Muscle of back (tissue), 13 donors: ENCODE measurements at places on chromosomes 16 and 17.

GRCh38 chr17:7558544-7559319 lies at the start of gene TNFSF13:
TSS of gene TNFSF13 (plus strand) at chr17:7558750. CDS start at chr17:7559040, 290 bp downstream.
- no peak for DNase-seq

DNA sequence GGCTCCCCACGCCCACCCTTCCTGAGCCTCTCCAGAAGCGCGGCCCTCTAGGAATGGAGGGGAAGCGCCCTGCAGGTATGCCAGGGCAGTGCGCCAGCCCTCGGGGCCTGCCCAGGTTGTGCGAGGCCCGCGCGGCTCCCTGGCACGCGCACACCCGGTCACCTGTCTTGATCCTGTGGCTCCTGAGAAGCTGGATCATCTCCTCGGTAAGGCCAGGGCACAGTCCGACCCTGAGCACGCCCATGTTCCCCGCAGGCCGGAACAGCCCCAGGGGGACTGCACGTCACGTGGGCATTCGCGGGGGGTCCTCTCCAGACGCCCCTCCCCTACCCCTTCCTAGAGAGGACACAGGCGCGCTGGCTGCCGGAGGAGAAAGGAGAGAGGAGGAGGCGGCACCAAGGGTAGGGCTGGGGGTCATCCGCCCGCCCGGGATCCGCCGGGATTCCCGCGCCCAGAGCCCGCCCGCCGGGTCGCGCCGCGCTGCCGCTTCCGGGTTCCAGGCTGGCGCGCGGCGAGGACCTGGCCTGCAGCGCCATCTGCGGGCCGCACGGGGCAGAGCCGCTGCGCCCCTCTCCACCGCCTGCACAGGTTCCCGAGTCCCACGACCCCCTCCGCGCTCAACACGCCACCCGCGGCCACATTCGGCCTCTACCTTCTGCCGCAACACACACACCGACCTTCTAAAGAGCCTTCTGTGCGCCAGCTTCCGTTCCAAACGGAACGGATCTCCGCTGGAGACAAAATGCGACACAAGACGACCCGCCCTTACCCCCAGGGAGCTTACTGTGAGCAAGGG lies at the start of gene RAD51D:
TSS of gene RAD51D (minus strand) at position 491 of the 796 bp plus-strand sequence. CDS start at position 244, 247 bp downstream.
- DNase-seq, result peak; percentile 53

GRCh38 chr17:8859027-8859803 lies 8.3 kb downstream of the PIK3R6 start:
- DNase-seq, result peak; percentile 35

- DNase-seq, result no peak
These were observed 250.1 kb downstream of the C16orf95 start for GRCh38 chr16:87067003-87067556.

GRCh38 chr16:8611886-8612600 lies 9.5 kb upstream of the METTL22 start:
- DNase-seq, result no peak

DNA sequence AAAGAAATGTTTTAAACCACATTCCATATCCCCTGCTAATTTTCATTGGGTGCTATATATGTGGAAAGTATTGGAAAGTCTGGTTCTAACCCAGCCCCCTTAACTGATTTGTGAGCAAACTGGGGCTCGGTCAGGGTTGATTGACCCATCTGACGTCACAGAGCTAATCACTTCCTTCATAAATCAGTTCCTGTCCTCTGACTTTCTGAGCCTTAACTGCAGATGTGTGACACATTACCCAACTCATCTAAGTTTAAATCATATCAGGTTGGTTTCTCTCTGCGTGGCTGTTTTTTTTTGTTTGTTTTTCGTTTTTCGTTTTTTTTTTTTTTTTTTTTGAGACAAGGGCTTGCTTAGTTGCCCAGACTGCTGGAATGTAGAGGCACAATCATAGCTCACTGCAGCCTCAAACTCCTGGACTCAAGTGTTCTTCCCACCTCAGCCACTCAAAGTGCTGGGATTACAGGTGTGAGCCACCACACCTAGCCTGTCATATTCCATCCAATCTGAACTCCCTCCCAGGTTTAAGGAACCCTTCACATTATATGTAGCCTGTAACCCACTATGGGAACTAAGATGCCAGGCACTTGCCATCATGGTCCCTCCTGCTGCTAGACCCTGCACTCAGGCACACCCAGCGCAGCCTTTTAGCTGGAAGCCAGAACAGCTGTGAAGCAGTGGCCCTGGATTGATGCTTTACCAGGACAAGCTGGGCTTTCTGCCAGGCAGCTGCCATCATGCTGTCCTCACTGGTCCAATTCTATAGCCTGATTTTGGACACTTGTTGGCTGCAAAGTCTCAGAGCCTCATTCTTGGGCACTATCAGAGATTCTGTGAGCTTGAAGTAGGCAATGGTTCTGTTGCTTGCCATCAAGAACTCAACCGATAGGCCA lies 6.9 kb upstream of the BPTF start:
- DNase-seq, result no peak

- DNase-seq, result peak; percentile 33
These were observed 337.8 kb upstream of the CDH5 start for GRCh38 chr16:66028510-66029216.

- DNase-seq, result no peak
These were observed 3.4 kb upstream of the HSF5 start for GRCh38 chr17:58491510-58492045.

DNA sequence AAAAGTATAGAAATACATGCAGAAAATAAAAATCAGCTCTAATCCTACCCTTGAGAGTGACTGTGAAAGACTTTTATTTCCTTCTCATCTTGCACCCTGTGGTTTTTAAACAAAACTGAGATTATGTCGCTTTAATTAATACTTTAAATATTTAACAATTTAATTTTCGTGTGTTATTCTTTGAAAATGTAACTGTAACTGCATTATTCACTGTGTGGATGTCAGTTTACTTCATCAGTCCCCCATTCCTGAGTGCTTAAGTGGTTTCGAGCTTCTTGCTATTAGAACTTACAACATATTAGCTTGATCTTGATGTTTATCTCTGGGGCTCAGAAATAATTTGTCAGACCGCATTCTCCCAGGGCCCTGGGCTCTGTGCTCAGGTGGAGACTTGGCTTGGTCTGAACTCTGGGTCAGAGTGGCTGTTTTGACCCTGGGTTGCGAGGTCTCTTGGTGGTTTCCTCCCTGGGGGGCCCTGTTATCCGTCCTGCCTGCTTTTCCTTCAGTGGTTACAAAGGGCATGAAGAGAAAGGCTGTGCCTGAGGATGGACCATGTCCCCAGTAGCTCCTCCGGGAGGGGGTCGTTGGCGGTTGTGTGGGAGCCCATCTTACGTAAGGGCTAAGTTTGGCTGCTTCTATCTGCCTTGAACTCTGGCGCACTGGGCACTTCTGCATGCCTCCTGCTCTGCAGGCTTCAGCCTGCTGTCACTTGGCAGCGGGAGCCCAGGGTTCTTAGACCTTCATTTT lies 25.7 kb downstream of the AKAP1 start:
- no peak for DNase-seq

- DNase-seq, result no peak
These were observed 32.5 kb downstream of the IKZF3 start for GRCh38 chr17:39831588-39831987.
